MCF 10A (cell line): ENCODE measurements at places on chromosomes 1 and 21. TPM values are rescaled to one million over a fixed set of nuclear protein-coding genes. Genes with fewer than 3 reads are reported as not detected.

Gene SPRR1A
- total RNA-seq: not detected in 2 replicates

Gene ZBTB48
- total RNA-seq: 40.6 TPM in 2 replicates

Gene B3GALT5
- 0.05 TPM in 1 of 2 replicates, not detected in the other for total RNA-seq

Gene TMEM81
- total RNA-seq: 4.2 and 4.8 TPM in 2 replicates

Gene PRAMEF18
- not detected in 2 replicates for total RNA-seq

Gene IL12RB2
- total RNA-seq: not detected in 2 replicates

Gene C1QA
- total RNA-seq: not detected in 2 replicates

Gene OR2L2
- total RNA-seq: 0.19 and 0.34 TPM in 2 replicates

Gene AGTRAP
- 68.4 and 73.1 TPM in 2 replicates for total RNA-seq

- no peak overlapping the region for H3K4me3 ChIP-seq
- peaks cover 15% of the 10 kb centered on the region for H3K27me3 ChIP-seq
- H3K36me3 ChIP-seq: no peaks in the 10 kb centered on the region
Measured at GRCh38 chr1:1150100-1150499, 23.6 kb upstream of the TTLL10 start.

DNA sequence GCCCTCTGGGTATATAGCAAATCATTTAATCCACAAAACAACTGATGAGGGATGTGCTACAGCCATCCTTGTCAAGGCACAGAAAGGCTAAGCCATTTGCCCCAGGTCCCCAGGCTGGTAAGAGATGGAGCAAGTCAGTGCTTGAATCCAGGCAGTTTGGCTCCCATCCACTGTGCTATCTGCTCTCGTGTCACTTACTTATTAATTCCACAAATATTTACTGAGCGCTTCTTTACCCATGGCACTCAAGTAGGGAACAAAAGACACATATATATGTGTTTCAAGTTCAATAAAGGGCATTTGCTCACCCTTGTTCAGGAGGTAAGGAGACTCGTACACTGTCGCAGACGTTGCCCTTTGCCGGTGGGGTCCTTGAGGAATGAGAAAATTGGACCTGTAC is 38.6 kb upstream of the MPZL1 start:
- H3K27ac ChIP-seq: peak overlapping the region; percentile 29
- H3K36me3 ChIP-seq: no peaks in the 10 kb centered on the region
- no peak for DNase-seq
- no peak overlapping the region for H3K4me3 ChIP-seq
- H3K4me1 ChIP-seq: peaks cover 19% of the 10 kb centered on the region

- H3K27ac ChIP-seq: no peak overlapping the region
- no peaks in the 10 kb centered on the region for H3K36me3 ChIP-seq
- peaks cover 9% of the 10 kb centered on the region for H3K4me1 ChIP-seq
- H3K27me3 ChIP-seq: no peaks in the 10 kb centered on the region
- H3K4me3 ChIP-seq: no peak overlapping the region
- peak; percentile 13 for DNase-seq
Measured at GRCh38 chr21:19031953-19032352, 628.4 kb upstream of the TMPRSS15 start.

DNA sequence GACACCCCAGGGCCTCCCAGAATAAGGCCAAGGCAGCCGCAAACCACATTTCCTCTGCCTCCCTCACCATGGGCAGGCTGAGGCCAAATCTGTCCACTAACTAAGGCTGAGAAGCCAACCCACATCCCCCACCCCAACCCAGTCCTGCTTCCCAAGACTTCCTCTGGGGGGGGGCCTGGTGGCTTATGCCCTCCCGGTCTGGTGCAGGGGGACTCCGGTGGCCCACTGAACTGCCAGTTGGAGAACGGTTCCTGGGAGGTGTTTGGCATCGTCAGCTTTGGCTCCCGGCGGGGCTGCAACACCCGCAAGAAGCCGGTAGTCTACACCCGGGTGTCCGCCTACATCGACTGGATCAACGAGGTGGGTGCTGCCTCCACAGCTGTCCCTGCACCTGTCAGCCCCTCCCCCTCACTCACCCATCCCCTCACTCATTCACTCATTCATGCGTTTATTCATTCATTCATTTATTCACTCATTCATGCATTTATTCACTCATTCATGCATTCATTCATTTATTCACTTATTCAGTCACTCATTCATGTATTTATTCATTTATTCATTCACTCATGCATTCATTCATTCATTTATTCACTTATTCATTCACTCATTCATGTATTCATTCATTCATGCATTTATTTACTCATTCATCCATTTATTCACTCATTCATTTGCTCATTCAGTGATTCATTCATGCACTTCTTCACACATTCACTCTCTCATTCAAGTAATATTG is 7.3 kb downstream of the CTRC start:
- no peaks in the 10 kb centered on the region for H3K4me1 ChIP-seq
- no peak for DNase-seq
- H3K36me3 ChIP-seq: no peaks in the 10 kb centered on the region
- no peaks in the 10 kb centered on the region for H3K27me3 ChIP-seq
- no peak overlapping the region for H3K4me3 ChIP-seq
- H3K27ac ChIP-seq: no peak overlapping the region

- H3K27ac ChIP-seq: no peak overlapping the region
- peaks cover 99% of the 10 kb centered on the region for H3K36me3 ChIP-seq
- no peak overlapping the region for H3K4me3 ChIP-seq
- DNase-seq: no peak
Measured at GRCh38 chr1:19156676-19157075, 53.4 kb downstream of the UBR4 start.

DNA sequence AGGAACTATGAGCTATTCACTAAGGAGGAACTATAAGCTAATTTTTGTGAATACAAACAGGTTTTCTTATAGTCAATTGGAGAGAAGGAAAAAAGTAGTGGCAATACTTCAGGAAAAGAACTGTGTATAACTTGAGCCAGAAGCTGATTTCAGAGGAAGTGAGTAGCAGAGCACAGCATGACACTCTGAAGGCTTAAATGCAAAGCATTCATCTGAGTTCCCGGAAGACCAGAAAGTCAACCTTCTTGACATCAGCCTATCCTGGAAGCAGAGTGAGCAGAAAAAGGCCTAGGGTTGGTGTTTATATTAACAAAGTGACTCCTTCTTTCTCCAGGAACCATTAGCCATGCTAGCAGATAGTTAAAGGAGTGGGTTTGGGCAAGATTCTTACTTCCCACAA is 545.2 kb downstream of the MRPL39 start:
- no peaks in the 10 kb centered on the region for H3K36me3 ChIP-seq
- no peak overlapping the region for H3K27ac ChIP-seq
- DNase-seq: no peak
- H3K4me1 ChIP-seq: no peaks in the 10 kb centered on the region
- H3K4me3 ChIP-seq: no peak overlapping the region
- no peaks in the 10 kb centered on the region for H3K27me3 ChIP-seq

DNA sequence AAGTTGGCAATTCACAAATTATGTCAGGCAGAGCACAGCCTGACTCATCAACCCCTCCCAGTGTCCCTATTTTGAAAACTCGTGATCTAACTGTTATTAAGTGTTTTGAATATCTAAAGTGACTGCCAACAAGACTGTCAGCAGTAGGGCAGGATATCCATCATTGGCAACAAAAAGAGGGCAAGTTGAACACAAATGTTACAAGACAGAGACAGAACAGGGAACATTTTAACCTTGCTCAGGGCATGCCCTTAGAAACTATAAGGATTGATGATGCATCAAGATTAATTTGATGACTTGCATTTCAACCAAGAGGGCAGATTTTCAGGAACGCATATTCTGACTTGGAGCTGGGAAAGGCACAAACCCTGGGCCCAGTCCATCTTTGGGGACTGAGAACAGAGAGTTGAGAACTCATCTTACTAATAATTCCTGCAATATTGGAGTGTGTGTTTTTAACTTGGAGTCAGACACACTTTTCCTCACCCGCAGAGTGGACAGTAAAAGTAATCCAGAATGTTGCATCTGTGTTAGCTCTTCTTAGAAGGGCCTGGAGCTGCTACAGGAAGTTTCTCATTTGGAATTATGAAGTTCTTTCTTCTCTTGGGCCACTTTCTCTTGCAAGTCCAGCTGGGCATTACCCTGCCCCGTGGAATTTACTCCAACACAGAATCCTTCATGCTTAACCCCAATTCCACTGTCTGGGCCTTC is 317.2 kb downstream of the LTN1 start:
- peaks cover 10% of the 10 kb centered on the region for H3K4me1 ChIP-seq
- H3K27me3 ChIP-seq: no peaks in the 10 kb centered on the region
- no peaks in the 10 kb centered on the region for H3K36me3 ChIP-seq
- H3K27ac ChIP-seq: peak overlapping the region; percentile 86

DNA sequence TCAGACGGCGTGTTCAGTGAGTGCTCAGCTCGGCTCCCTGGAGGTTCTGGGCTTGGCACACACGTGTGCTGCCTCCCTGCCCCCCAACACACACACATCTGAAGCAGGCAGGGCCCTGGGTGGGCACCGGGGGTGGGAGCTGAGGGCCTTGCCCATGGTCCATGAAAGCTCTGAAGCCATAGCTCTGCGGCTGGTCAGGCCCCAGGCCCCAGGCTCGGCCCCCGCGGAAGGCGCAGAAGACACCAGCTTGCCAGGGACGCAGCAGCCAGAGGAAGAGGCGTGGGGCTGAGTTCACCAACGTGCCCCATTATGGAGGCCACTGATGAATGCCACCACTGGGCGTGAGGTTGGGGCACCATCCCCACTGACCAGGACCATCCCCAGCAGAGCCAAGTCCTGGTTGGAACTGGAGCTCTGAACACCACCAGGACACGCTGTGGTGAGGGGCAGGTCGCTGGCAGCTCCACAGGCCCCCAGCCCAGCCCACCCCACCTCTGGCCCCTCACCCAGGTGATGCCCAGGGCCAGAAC is 4.2 kb downstream of the AURKAIP1 start:
- no peaks in the 10 kb centered on the region for H3K4me1 ChIP-seq
- no peak overlapping the region for H3K4me3 ChIP-seq
- H3K27ac ChIP-seq: no peak overlapping the region

DNA sequence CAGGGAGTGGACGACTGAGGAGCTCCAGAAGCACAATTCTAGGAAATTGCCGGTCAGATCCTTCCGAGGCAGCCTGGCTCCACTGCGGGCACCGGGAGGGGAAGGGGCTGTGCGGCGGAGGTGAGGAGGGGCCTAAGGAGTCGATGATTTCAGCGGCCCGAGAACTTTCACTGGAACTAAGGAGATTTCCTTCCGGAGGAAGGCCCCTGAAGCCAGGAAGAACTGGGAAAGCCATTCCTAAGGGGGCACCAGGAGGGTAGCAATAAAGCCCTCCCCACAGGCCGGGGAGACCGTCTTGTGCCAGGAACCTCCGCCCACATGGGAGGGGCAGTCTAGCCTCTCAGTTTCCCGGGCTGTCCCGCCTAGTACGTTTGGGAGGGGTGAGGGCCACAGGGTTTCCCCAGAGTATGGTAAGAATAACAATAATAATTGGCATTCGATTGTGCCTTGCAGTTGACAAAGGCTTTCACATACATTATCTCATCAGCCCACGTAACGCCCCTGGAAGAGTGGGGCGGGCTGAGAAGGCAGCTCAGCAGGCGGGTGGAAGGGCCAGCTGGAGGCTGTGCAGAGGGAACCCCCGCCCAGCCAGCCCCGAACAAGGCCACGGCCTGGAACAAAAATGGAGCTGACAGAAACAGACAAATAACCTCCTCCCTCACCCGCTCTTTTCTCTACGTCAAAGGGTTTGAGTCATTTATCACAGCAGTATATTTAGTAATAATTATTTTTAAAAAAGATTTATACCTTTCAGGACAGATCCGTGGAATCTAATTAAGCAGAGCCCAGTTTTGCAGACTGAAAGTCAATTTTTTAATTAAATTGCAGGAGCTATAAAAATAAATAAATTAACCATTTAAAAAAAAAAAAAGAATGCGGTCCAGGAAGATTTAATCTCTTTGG is 19.8 kb downstream of the NPR1 start:
- no peak overlapping the region for H3K27ac ChIP-seq
- peaks cover 17% of the 10 kb centered on the region for H3K4me1 ChIP-seq
- no peaks in the 10 kb centered on the region for H3K27me3 ChIP-seq
- no peak overlapping the region for H3K4me3 ChIP-seq
- DNase-seq: no peak

DNA sequence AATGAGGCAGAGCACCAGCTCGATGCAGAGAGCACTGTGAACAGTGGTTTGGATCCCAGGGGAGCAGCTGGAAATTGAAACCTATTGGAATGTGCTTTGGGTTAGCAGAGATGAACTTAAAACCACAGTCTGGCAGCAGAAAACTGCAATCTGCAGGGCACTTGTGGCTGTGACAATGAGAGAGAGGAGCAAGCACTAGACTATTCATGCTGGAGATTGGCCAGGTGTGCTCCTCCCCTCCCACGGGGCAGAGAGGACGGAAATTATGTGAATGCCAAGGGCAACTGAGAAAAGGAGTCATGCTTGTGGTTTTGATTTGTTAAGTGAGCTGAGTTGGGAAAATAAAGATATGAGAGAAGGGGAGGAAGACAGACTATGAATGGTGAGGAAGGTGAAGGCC is 38.1 kb downstream of the HSD3B2 start:
- no peaks in the 10 kb centered on the region for H3K36me3 ChIP-seq
- H3K4me1 ChIP-seq: peaks cover 14% of the 10 kb centered on the region
- peak overlapping the region; percentile 24 for H3K27ac ChIP-seq
- no peaks in the 10 kb centered on the region for H3K27me3 ChIP-seq
- peak overlapping the region; percentile 9 for H3K4me3 ChIP-seq

- peak; percentile 27 for DNase-seq
- H3K27me3 ChIP-seq: peaks cover 27% of the 10 kb centered on the region
- no peak overlapping the region for H3K4me3 ChIP-seq
- H3K36me3 ChIP-seq: no peaks in the 10 kb centered on the region
Measured at GRCh38 chr1:12180315-12180714, 13.5 kb downstream of the TNFRSF1B start.
